ENCODE measurements at places on chromosomes 11 and 22.

- DNase-seq: no peak
Measured at GRCh38 chr11:124823512-124824376, 23.5 kb upstream of the MSANTD2 start.

- no peak for DNase-seq
Measured at GRCh38 chr11:17379383-17380180, 8.9 kb downstream of the KCNJ11 start.

GRCh38 chr11:32426819-32427615, 8.3 kb downstream of the WT1 start:
- DNase-seq: no peak

- no peak for DNase-seq
Measured at GRCh38 chr11:2128130-2128510, 11.1 kb downstream of the IGF2 start.

Data from 8988T (cell line).